ENCODE measurements at places on chromosomes 7 and 10. TPM values are rescaled to one million over a fixed set of nuclear protein-coding genes. Genes with fewer than 3 reads are reported as not detected.

Gene CPA4
- total RNA-seq: 0.27 TPM

Gene VSTM4
- 0.27 TPM for total RNA-seq

Gene PON1
- not detected for total RNA-seq

Gene SPAM1
- total RNA-seq: not detected

Gene FAM180A
- total RNA-seq: not detected

Gene ST8SIA6
- 0.72 TPM for total RNA-seq

Gene ELOVL3
- total RNA-seq: not detected

Gene OR6V1
- total RNA-seq: not detected

Gene PGAM2
- not detected for total RNA-seq

Gene TMEM236
- total RNA-seq: 0.19 TPM

Gene EN2
- total RNA-seq: 0.09 TPM

Gene ZNF727
- 0.09 TPM for total RNA-seq

Gene DDX21
- total RNA-seq: 120 TPM

Gene SYT15
- 0.56 TPM for total RNA-seq

Gene AVPI1
- total RNA-seq: 2.2 TPM

Gene PITX3
- total RNA-seq: not detected

Gene ATOH7
- total RNA-seq: not detected

Gene SFRP4
- total RNA-seq: 0.09 TPM

Gene NKX2-3
- total RNA-seq: not detected

Gene NPFFR1
- not detected for total RNA-seq

Gene GBX1
- not detected for total RNA-seq
